ENCODE measurements at places on chromosomes 1 and 21. TPM values are rescaled to one million over a fixed set of nuclear protein-coding genes. Genes with fewer than 3 reads are reported as not detected.
A peak's percentile ranks its signal among the peaks of the same experiment; 100 is the strongest.

- H3K27ac ChIP-seq = no peak overlapping the region
- DNase-seq = no peak
- H3K4me1 ChIP-seq = no peaks in the 10 kb centered on the region
Measured at GRCh38 chr1:222370081-222370912, 177.6 kb downstream of the HHIPL2 start.

GRCh38 chr1:10510520-10511493, 36.1 kb downstream of the PEX14 start:
- H3K4me3 ChIP-seq = no peak overlapping the region
- H3K27me3 ChIP-seq = no peaks in the 10 kb centered on the region
- H3K36me3 ChIP-seq = no peaks in the 10 kb centered on the region
- no peak for DNase-seq
- peaks cover 50% of the 10 kb centered on the region for H3K4me1 ChIP-seq

DNA sequence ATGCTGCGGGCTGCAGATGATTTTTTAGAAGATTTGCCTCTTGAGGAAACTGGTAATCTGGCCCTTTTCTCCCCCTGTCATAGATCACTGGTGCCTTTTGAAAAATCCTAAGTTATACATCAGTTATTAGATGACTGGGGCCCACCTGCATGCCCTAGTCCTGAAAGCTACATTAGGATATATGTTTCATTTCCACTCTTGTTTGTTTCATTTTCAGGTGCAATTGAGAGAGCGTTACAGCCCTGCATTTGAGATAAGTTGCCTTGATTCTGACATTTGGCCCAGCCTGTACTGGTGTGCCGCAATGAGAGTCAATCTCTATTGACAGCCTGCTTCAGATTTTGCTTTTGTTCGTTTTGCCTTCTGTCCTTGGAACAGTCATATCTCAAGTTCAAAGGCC, 8.1 kb upstream of the IFI44 start:
- no peaks in the 10 kb centered on the region for H3K27me3 ChIP-seq
- no peak for DNase-seq
- no peak overlapping the region for H3K4me3 ChIP-seq
- H3K36me3 ChIP-seq = no peaks in the 10 kb centered on the region
- H3K4me1 ChIP-seq = no peaks in the 10 kb centered on the region

DNA sequence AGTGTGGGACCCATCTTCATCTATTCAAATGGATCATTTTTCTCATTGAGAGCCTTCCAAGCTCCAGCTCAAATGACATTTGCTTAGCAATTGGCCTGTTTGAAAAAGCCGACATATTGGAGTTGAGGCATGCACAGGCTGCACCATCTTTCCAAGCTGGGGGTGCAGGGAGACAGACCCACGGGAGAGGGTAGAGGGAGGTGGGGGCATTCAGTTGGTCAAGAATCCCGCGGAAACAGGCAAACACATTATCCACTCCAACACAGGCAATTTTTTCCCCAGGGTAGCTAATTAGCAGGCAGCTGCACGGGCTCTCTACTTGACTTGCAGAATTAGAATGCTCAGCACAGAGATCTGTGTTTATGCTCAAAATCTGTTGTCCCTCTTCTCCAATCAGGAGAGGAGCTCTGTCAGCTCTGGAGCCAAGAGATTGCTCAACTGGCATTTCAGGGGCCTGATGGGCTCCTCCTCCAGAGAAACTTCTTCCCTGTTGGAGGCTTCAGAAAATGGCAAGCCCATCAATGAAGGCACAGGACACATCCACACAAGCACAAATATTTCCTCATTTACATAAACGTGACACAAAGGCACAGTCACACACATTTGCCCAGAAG, 267.8 kb downstream of the FOXD2 start:
- H3K4me3 ChIP-seq = no peak overlapping the region
- H3K27me3 ChIP-seq = no peaks in the 10 kb centered on the region

GRCh38 chr1:39576016-39576657, 453 bp downstream of the PABPC4 start:
- peaks cover 1% of the 10 kb centered on the region for H3K36me3 ChIP-seq
- H3K4me1 ChIP-seq = no peaks in the 10 kb centered on the region
- no peaks in the 10 kb centered on the region for H3K27me3 ChIP-seq
- peak overlapping the region; percentile 85 for H3K27ac ChIP-seq
- H3K4me3 ChIP-seq = peak overlapping the region; percentile 77

- no peaks in the 10 kb centered on the region for H3K36me3 ChIP-seq
- peaks cover 8% of the 10 kb centered on the region for H3K4me1 ChIP-seq
- no peak overlapping the region for H3K4me3 ChIP-seq
- DNase-seq = no peak
- H3K27me3 ChIP-seq = no peaks in the 10 kb centered on the region
- no peak overlapping the region for H3K27ac ChIP-seq
Measured at GRCh38 chr1:246001142-246001836, 505.8 kb downstream of the SMYD3 start.

- no peaks in the 10 kb centered on the region for H3K27me3 ChIP-seq
- H3K27ac ChIP-seq = no peak overlapping the region
- H3K36me3 ChIP-seq = no peaks in the 10 kb centered on the region
- no peaks in the 10 kb centered on the region for H3K4me1 ChIP-seq
Measured at GRCh38 chr1:181064702-181065101, 23.8 kb upstream of the IER5 start.

DNA sequence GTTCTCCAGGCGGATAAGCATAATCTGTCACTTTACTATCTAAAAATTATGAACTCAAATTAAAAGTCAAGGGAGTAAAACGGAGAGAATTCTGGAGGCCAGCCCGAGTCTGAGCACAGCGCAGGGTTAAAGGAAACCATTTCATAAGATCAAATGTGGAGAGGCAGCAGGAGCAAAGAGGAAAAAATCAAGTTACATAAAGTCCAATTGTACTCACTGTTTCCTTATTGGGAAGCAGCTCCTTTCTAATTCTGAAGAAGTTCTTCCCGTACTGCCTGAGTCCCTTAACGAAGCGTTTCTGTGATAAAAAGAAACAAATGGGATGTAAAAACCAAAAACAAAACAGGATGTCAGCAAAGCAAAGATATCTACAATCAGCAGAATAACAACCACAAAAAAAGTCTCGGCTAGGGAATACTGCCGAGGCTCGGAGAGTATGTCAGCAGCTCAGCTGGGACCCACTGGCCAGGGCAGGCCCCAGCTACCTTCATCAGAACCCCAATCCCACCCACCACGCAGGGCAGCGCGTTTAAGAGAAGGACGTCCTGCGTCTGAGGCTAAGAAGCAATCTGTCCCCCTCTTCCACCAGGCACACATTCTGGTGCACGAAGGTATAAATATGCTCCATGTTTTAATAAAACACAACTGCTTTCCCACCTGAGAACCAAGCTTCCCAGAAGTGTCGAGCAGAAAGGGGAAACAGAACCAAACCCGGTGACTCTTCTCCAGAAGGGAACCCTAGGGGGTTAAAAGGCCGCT, 104.8 kb downstream of the SLC45A1 start:
- H3K36me3 ChIP-seq = no peaks in the 10 kb centered on the region
- H3K4me1 ChIP-seq = peaks cover 54% of the 10 kb centered on the region
- H3K4me3 ChIP-seq = peak overlapping the region; percentile 80
- no peaks in the 10 kb centered on the region for H3K27me3 ChIP-seq
- H3K27ac ChIP-seq = no peak overlapping the region

GRCh38 chr1:202184750-202185460, 8.7 kb upstream of the LGR6 start:
- H3K36me3 ChIP-seq = no peaks in the 10 kb centered on the region
- peaks cover 9% of the 10 kb centered on the region for H3K4me1 ChIP-seq

DNA sequence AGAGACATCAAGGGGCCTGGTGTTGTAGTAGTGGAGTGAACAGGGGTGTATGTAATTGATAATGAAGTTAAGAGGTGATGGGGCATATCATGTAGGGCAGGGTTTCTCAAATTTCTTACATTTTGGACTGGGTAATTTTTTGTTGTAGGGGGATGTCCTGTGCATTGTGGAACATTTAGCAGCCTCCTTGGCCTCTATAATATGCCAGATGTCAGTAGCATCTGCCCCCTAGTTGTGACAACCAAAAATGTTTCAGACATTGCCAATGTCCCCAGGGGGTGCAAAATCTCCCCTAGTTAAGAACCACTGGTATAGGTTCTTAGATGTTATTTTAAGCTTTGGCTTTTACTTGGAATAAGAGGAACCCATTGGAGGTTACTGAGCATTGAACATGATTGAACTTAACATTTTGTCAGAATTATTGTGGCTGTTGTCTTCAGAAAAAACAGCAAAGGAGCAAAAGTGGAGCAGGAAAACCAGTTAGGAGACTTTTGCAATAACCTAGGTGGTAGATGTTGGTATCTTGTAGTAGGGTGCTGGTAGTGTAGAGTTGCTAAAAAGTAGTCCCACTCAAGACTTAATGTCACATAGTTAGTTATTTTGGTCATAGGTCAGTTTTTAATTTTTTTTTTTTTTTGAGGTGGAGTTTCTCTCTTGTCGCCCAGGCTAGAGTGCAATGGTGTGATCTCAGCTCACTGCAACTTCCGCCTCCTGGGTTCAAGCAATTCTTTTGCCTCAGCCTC, 6.2 kb downstream of the ZNF326 start:
- DNase-seq = no peak
- peaks cover 7% of the 10 kb centered on the region for H3K4me1 ChIP-seq
- H3K4me3 ChIP-seq = no peak overlapping the region

- H3K27me3 ChIP-seq = no peaks in the 10 kb centered on the region
- DNase-seq = no peak
Measured at GRCh38 chr1:21174654-21175323, 1.9 kb downstream of the EIF4G3 start.

DNA sequence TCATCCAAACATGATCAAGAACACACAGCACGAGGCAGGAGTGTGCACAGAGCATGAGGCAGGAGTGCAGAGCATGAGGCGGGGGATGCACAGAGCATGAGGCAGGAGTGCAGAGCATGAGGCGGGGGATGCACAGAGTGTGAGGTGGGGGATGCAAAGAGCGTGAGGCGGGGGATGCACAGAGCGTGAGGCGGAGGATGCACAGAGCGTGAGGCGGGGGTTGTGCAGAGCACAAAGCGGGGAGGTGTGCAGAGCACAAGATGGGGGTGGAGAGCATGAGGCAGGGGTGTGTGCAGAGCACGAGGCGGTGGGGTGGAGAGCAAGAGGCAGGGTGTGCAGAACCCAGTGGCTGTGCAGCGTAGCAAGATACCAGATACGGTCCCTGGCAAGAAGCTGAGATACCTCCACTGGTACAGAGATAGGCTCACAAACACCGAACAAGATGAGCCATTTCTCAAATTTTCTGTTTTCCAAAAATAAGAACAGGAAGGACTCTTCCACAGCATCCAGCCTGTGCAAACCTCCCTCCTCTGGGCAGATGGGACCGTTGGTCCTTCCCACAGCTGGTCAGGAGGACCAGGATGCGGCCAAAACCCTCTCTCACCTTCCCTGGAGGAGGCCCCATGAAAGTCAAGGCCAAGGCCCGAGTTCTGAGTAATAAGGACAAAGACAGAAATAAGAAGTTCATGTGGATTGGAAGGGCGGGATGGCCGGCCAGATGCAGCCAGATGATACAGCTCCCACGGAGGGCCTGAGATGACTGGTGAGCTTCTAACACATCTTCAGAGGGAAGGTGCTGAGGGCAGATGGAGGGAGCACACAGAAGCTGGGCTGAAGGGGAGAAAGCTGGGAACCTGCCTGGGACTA, 12.0 kb downstream of the SPATC1L start:
- H3K4me3 ChIP-seq = no peak overlapping the region
- H3K36me3 ChIP-seq = no peaks in the 10 kb centered on the region
- H3K27me3 ChIP-seq = no peaks in the 10 kb centered on the region
- no peaks in the 10 kb centered on the region for H3K4me1 ChIP-seq
- H3K27ac ChIP-seq = no peak overlapping the region

DNA sequence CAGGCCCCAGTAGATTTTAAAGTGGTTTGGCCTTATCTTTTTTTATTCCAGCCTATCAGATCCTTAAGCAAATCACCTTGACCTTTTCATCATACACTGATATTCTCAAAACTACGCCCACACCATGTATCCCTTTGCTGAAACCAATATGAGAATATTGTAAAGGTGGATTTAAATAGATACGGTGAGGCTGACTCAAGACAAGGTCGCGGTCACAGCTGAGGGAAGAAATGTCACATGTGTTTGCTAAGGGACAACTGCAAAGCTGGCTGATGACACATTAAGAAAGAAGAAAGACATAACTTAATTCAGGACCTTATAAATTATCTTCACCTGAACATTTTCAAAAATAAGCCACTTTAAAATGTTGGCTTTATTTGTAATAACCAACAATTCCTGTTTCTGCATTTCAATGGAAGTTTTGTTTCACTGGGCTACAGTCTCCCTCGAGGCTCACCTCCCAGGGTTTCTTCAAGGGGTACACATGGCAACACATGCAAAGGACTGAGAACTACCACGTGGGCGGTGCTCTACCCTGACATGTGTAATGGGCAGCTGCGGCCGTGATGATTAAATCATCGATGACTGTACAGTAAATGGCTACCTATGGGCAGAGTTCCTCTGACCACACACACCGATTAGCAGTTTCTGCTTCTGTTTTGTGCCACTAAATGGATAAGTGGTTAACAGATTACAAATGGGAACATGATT, 189.5 kb downstream of the SIPA1L2 start:
- no peak overlapping the region for H3K27ac ChIP-seq
- H3K4me1 ChIP-seq = no peaks in the 10 kb centered on the region
- no peaks in the 10 kb centered on the region for H3K27me3 ChIP-seq

DNA sequence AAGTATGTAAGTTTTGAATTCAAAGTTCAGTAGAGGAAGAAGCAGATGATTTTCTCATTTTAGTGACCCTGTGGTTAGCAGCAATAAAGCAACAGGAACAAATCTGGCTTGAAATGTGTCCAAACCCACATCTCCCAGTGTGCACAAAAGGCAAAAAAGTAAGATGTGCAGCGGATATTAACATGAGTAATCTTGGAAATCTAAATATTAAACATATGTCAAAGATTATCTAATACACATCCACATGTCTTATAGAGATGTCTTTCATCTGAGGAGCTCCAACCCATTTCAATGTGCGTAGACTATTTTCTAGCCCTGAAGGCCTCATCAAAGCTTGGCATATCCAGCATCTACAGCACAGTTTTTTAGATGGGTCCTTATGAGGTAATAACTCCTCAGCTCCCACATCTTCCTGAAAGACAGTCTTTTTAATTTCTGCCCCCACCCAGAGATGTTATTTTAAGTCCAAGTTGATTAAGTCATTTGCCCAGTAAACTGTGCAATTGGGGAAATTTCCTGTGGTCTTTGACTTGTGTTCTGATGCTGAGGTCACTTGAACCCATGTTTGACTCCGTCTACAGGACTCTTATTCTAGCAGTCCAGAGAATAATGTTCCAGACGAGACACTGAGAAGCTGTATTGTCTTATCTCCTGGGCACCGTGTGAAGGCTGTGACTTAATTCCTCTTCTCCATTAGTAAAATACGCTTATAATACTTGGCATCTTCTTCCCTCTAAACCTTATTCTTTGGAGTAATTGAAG, 73.7 kb downstream of the LMO4 start:
- H3K4me1 ChIP-seq = no peaks in the 10 kb centered on the region
- no peak overlapping the region for H3K27ac ChIP-seq
- H3K27me3 ChIP-seq = no peaks in the 10 kb centered on the region
- DNase-seq = no peak
- H3K36me3 ChIP-seq = no peaks in the 10 kb centered on the region
- no peak overlapping the region for H3K4me3 ChIP-seq

TMPRSS3 gene
- total RNA-seq = not detected

CD1C gene
- total RNA-seq = not detected

LRRIQ3 gene
- 0.23 TPM for total RNA-seq

GREM2 gene
- 0.51 TPM for total RNA-seq
